ENCODE measurements at places on chromosomes 1 and 21. TPM values are rescaled to one million over a fixed set of nuclear protein-coding genes. Genes with fewer than 3 reads are reported as not detected.

The SH3BGR gene
- 4.8 TPM for total RNA-seq

The BTBD8 gene
- total RNA-seq = 2.8 TPM

The VANGL2 gene
- total RNA-seq = 1.1 TPM

The IQGAP3 gene
- 38.8 TPM for total RNA-seq

DNA sequence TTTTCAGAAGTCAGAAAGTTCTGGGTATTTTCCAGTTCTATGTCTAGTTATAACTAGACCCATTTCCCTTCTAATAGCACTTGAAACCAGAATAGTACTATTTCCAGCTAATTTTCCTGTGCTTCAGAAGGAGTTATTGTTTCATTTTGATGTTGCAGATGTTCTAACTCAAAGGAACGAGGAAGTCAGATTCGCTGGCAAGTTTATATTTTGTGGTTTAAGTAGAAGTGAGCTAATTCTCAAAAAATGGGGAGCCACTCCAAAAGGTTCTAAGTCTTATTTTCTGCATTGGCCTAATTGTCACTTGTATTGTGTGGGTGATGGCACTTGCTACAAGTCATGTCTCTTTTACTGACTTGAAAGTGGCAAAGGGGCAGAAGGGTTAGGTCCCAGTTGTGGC, 18.1 kb downstream of the CCDC185 start:
- H3K4me1 ChIP-seq = no peaks in the 10 kb centered on the region
- no peak overlapping the region for H3K4me3 ChIP-seq

- H3K27ac ChIP-seq = no peak overlapping the region
- DNase-seq = no peak
- no peaks in the 10 kb centered on the region for H3K4me1 ChIP-seq
- no peak overlapping the region for H3K4me3 ChIP-seq
These were observed 399.7 kb downstream of the NEGR1 start for GRCh38 chr1:71882637-71883036.

GRCh38 chr1:186812570-186812969, 16.2 kb upstream of the PLA2G4A start:
- no peaks in the 10 kb centered on the region for H3K4me1 ChIP-seq
- H3K27ac ChIP-seq = no peak overlapping the region
- H3K36me3 ChIP-seq = no peaks in the 10 kb centered on the region
- no peak overlapping the region for H3K4me3 ChIP-seq
- no peak for DNase-seq

GRCh38 chr1:182389619-182390047, 2.0 kb downstream of the GLUL start:
- H3K27ac ChIP-seq = no peak overlapping the region
- H3K27me3 ChIP-seq = no peaks in the 10 kb centered on the region
- H3K36me3 ChIP-seq = peaks cover 40% of the 10 kb centered on the region
- H3K4me3 ChIP-seq = no peak overlapping the region
- no peak for DNase-seq

GRCh38 chr21:35016071-35016470, 33.0 kb downstream of the RUNX1 start:
- DNase-seq = no peak
- peaks cover 8% of the 10 kb centered on the region for H3K4me1 ChIP-seq
- H3K4me3 ChIP-seq = no peak overlapping the region

GRCh38 chr21:34900376-34900775, 148.7 kb downstream of the RUNX1 start:
- no peak for DNase-seq
- H3K4me3 ChIP-seq = no peak overlapping the region
- H3K4me1 ChIP-seq = no peaks in the 10 kb centered on the region
- H3K27me3 ChIP-seq = no peaks in the 10 kb centered on the region
- H3K27ac ChIP-seq = no peak overlapping the region

- no peak for DNase-seq
- H3K4me3 ChIP-seq = no peak overlapping the region
- H3K36me3 ChIP-seq = no peaks in the 10 kb centered on the region
- H3K27ac ChIP-seq = no peak overlapping the region
- H3K27me3 ChIP-seq = peaks cover 3% of the 10 kb centered on the region
These were observed 6.4 kb downstream of the TMPRSS3 start for GRCh38 chr21:42389449-42389835.

DNA sequence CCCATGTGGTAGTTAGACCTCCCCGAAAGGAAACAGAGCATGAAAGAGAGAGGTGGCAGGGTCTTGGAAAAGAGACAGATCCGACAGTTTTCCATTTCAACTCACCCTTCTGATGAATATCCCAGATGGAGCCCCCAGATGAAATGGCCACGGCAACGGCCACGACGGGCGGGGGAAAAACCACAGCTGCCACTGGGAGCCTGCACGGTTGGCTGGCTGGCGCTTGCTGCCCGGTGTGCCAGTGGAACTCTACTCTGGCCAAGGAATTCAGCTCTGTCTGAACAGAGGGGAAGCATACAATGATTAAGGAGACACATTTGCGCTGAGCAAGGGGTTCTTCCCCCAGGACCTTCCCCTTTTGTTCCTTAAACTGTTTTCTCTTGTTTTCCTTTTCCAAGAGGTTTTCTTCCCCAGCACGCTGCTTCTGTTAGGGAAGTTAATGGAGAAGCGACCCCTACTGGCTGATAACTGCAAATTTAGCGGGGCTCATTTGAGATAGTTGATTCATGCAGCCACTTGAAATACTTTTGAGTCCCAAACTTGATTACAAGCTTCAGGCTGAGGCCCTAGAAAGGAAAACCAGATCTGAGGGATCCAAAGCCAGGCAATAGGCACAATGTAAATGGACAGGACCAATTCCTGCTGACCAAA, 1122.5 kb downstream of the NCAM2 start:
- H3K4me3 ChIP-seq = no peak overlapping the region
- no peaks in the 10 kb centered on the region for H3K4me1 ChIP-seq
- H3K27ac ChIP-seq = no peak overlapping the region
- no peak for DNase-seq
- H3K27me3 ChIP-seq = no peaks in the 10 kb centered on the region

GRCh38 chr1:37040261-37040660, 5.9 kb upstream of the GRIK3 start:
- H3K27me3 ChIP-seq = peaks cover 54% of the 10 kb centered on the region
- no peak for DNase-seq
- H3K4me1 ChIP-seq = no peaks in the 10 kb centered on the region
- H3K36me3 ChIP-seq = no peaks in the 10 kb centered on the region

- no peaks in the 10 kb centered on the region for H3K27me3 ChIP-seq
- peaks cover 6% of the 10 kb centered on the region for H3K36me3 ChIP-seq
- no peak for DNase-seq
- H3K4me3 ChIP-seq = no peak overlapping the region
- H3K4me1 ChIP-seq = no peaks in the 10 kb centered on the region
- H3K27ac ChIP-seq = no peak overlapping the region
These were observed 147.4 kb upstream of the KRTAP19-8 start for GRCh38 chr21:31185663-31186062.

- H3K27ac ChIP-seq = no peak overlapping the region
- H3K27me3 ChIP-seq = no peaks in the 10 kb centered on the region
- H3K36me3 ChIP-seq = no peaks in the 10 kb centered on the region
- no peaks in the 10 kb centered on the region for H3K4me1 ChIP-seq
- H3K4me3 ChIP-seq = no peak overlapping the region
- DNase-seq = no peak
These were observed 99.3 kb upstream of the ESRRG start for GRCh38 chr1:216822480-216822879.
